ENCODE measurements at places on chromosomes 2 and 18. TPM values are rescaled to one million over a fixed set of nuclear protein-coding genes. Genes with fewer than 3 reads are reported as not detected.

The MC5R gene
- not detected for total RNA-seq

The MERTK gene
- total RNA-seq, result 0.09 TPM

The REEP1 gene
- total RNA-seq, result 0.16 TPM

The LIMS3 gene
- total RNA-seq, result 0.63 TPM

The MALL gene
- not detected for total RNA-seq

DNA sequence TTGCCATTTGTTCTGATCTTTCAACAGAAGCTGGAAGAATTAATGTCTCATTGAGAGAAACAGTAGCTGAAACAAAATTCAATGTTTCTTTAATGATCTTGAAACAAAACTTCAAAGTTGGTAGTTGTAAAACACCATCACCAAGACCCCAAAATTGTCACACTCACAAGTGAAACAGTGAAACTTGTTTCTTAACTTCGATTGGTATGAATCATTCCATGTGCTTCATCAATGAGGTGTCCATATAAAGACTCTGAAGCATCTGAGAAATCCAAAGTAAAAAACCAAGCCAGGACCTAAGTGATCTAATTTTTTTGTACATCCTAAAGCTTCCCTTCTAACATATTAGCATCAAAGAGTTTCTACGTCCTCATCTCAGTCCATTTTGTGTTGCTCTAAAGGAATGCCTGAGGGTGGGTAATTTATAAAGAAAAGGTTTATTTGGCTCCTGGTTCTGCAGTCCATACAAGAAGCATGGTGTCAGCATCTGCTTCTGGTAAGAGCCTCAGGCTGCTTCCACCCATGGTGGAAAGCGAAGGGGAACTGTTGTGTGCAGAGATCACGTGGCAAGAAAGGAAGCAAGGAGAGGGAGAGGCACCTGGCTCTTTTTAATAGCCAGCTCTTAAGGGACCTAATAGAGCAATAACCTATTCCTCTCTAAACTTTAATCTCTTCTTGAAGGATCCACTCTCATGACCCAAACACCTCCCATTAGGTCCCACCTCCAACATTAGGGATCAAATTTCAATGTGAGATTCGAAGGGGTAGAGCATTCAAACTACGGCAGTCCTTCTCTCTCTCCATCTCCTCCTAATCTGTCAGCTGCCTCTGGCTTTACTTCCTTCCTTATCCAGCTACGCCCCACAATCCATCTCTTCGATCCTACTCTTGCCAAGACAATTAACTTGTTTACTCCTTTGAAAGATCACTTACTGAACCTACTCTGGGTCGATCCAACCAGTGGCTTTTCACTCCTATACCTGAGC, 20.7 kb upstream of the TLK1 start:
- no peak for DNase-seq

DNA sequence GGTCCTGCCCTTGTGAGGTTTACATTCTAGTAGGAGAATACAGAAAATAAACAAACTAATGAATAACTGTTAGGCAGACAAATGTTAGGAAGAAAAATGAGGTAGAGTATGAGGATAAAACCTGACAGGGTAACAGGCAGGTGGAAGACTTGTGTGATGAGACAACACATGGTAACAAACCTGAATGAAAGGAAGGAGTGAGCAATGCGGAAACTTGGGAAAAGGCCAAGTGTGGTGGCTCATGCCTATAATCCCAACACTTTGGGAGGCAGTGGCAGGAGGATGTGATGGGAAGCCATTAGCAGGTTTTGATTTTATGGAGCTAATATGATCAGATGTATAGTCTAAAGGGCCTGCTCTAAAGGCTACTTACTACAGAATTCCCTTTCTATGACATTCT, 74.2 kb downstream of the INO80D start:
- no peak for DNase-seq

GRCh38 chr2:234559609-234560008, 62.7 kb upstream of the ARL4C start:
- peak; percentile 11 for DNase-seq

- no peak for DNase-seq
These were observed 4.4 kb upstream of the KLHL29 start for GRCh38 chr2:23380562-23381065.

- no peak for DNase-seq
These were observed 32.9 kb downstream of the CD28 start for GRCh38 chr2:203739351-203739750.

DNA sequence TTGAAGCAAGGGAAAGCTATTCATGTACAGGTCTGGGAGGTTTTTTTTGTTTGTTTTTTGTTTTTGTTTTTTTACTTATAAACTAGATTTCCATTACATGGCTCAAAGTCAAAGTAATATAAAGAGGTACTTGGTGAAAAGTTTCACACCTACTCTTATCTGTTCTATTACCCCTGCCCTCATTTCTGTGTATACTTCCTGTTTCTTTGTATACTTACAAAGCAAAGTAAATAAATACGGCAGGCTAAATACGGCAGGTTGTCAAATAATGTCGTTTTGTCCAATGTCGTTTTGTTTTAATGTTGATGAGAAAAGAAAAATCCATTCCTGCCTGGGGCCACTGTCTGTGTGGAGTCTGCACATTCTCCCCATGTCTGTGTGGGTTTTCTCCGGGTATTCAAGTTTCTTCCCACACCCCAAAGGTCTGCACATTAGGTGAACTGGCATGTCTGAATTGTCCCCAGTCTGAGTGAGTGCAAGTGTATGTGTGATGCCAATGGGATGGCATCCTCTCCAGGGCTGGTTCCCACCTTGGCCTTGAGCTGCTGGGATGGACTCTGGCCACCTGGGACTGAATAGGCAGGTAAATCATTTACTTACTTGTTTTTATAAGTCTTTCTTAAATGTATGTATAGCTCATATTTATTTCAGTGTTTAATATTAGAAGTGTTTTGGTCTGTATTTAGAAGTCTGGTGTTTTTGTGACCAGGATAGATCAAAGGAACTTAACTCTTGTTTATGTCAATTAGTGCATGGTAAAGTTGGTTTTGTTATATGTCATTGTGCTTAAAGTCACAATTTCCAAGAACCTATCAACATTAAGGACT, 13.4 kb downstream of the STAMBP start:
- DNase-seq, result no peak

GRCh38 chr18:76687304-76687962, 134.9 kb upstream of the ZNF236 start:
- DNase-seq, result peak; percentile 60

DNA sequence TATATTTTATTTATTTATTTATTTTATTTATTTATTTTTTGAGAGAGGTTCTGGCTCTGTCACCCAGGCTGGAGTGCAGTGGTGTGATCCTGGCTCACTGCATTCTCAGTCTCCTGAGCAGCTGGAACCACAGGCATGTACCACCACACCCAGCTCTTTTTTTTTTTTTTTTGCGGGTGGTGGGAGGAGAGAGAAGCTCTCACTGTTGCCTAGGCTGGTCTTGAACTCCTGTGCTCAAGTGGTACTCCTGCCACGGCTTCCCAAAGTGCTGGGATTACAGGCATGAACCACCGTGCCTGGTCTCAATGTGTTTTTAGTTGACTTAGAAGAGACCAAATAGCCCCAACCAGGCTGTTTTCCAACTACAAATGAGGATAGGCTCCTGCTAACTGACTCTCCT, 80.7 kb downstream of the PDCL3 start:
- no peak for DNase-seq

DNA sequence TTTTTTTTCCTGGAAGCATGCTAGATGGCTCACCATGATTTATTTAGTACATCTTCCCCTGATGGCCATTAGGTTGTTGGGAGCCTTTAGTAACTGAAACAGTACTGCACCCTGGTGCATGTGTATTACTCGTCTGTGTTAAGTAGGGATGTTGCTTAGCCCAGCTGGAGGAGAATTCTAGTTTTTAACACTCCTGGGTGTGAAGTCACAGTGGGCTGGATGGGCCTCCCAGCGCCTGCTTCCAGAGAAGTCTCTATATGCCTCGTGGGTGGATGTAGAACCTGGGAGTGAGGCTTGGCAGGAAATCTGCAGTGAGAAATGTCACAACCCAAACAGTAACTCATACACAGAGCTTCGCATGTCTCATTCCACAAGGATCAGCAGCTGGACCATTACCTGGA, 28.9 kb upstream of the NT5DC4 start:
- DNase-seq, result no peak

GRCh38 chr2:12700989-12701388, 15.7 kb upstream of the TRIB2 start:
- DNase-seq, result no peak

- no peak for DNase-seq
These were observed 5.1 kb upstream of the ZC3H15 start for GRCh38 chr2:186480991-186481390.

DNA sequence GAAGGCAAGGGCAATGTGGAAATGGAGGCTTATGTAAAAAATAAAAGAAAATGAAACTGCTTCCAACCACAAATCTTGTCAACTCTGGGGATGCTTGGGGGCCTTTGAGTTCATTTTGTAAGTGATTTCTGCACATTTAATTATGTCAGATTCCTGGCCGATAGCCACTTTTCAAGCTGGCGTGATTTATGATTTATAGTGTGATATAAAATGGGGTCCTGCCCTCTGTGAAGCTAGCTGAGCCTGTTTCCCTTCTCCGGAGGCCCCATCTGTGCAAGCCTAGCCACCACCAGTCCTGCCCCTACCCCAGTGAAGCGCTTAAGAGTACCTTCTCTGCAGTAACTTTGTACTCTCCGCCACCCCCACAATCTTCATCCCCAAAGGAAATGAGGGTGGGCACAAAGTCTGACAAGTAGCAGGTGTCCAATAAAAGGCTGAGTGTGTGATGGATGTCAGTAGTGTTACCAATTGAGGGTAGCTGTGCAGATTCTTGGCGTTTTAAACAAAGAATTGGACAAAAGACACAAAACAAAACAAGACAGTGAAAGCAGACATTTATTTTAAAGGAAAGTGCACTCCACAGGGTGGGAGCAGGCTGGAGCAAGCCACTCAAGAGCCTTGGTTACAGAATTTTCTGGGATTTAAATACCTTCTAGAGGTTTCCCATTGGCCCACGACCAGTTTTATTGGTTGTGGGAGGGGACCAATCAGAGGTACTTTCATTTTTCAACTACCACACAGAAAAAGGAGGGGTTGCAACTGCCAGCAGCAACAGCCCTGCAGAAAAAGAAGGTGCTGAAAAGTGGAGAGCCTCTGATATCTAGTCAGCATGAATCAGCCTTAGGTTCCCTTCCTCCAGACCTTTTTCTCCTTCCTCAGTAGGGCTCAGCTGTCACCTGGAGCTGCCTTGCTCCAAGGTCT, 39.0 kb upstream of the SIX3 start:
- DNase-seq, result no peak

DNA sequence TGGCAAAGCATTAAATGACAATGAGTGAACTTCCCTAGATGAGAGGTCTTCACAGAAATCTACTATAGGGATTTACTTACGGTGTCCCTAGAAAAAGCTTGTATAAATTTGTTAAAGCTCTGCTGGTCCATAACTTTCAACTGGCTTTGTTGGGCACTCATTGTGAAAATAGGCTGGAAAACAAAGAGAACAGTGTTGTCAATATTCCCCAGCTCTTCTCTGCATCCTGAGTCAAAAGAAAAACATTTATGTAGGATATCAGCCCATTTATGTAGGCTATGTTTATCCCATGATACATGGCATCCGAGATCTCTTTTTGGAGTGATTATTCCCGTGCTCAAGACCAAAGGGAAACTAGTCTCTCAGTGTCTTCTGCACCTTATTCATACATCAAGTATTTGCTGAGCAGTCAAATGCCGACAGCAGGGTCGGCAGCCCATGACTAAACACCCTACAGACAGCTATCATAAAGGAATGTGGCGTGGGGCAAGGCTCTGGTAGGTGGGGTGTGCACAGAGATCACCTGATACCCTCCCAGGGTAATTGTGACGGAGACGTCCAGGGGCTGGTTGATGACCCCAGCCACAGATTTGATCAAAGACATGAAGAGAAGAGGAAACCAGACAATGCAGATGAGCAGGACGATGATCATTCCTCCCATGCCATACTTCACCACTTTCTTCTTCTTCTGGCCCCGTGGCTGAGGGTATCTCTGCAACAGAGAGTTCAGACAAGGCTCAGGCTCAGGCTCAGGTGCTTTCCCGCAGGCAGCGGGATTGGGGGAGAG, 155.9 kb downstream of the NAPG start:
- DNase-seq, result no peak

GRCh38 chr2:165238295-165238694, 919 bp upstream of the SCN2A start:
- no peak for DNase-seq

- DNase-seq, result no peak
These were observed 94.7 kb downstream of the MMADHC start for GRCh38 chr2:149492923-149493322.

DNA sequence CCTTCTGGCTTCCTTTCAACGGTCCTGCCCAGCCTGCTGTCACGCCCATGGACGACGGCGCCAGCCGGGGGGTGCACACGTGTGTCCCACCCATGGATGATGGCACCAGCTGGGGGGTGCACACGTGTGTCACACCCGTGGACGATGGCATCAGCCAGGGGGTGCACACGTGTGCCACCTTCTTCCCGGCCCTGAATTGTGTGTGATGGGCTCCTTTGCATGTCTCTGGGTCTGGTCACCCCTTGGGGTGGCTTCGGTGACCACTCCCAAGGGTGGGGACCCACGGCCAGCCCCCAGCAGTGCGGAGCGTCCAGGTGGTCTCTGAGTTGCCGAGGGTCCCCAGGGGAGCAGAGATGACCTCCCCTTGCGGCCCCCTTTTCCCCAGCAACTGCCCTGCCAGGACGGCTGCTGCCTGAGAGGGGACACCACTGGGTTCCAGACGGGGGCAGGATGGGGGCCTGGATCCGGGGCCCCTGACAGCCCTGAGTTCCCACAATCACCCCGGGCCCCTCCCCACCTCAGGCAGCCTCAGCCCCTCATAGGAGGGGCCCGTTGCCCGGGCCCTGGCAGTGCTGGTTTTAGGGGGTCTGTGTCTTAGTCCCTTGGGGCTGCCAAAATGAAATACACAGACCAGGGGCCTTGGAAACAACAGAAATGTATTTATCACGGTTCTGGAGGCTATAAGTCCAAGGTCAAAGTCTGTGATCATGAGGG, 9.4 kb downstream of the NEU4 start:
- peak; percentile 29 for DNase-seq

- DNase-seq, result no peak
These were observed 2.6 kb upstream of the HOXD11 start for GRCh38 chr2:176104316-176105077.

DNA sequence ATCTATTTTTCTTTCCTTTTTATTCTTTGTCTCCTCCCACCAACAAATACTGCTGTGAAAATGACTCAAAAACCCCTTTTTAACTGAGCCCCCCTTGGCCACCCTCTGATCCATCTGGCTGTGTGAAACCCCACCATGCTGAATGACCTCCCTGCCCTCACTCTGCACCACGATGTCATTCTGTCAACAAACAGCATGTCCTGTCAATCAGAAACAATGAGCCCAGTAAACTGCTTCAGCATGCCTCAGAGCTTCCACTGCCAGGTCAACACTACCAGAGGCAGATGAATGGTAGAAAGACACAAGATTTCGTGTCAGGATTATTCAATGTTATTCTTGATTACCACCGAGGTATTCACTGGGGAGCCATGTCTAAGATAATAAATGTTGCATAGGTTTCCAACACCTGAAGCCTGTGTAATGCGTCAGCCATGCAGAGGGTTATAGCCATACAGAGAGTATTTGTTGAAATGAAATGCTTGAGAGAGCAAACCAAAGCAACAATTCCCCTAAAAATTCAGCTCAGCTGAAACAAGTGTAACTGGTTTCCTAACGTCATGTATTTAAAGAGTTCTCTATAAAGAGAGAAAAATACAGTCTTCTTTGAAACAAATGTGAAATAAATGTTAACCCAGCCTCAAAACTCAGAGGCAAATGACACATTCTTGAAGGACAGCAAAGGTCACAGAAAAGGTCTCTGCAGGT, 76.7 kb downstream of the LRP2 start:
- no peak for DNase-seq

- DNase-seq, result no peak
These were observed 421.3 kb upstream of the NXPH2 start for GRCh38 chr2:139201516-139201915.
